ENCODE measurements at places on chromosomes 4 and X.

DNA sequence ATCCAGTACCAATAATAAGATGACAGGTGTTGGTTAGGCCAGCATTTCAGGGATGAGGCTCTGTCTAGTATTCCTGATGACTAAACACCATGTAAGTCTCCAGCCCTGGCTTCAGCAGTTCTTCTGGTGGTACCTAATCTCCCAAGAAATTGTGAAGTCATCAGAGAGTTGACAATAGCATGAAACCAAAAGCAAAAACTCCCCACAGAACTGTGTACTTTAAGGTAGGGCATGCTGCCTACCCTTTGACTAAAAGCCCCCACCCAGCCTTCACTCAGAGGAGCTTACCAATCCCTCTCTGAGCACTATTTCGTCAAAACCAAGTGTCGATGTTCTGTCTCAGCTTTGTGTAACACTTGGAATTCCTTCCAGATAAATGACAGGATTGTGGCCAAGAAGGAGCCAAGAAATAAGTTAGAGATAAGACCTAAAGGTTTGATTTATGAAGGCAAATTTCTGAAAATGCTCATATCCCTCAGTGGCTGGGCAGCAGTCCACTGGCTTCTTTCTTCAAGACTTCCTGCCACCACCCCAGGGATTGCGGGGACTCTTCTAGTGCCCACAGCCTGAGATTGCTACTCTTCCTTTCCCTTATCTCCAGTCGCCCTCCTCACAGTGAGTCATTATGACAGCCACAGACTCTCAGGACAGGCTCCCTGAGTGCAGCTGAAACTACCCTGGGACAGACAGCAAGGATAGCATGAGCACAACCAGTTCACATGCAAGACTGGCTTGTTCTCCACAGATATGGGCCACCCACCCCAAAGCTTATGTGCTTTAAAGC lies 67.3 kb upstream of the LHFPL1 start:
- DNase-seq = no peak

DNA sequence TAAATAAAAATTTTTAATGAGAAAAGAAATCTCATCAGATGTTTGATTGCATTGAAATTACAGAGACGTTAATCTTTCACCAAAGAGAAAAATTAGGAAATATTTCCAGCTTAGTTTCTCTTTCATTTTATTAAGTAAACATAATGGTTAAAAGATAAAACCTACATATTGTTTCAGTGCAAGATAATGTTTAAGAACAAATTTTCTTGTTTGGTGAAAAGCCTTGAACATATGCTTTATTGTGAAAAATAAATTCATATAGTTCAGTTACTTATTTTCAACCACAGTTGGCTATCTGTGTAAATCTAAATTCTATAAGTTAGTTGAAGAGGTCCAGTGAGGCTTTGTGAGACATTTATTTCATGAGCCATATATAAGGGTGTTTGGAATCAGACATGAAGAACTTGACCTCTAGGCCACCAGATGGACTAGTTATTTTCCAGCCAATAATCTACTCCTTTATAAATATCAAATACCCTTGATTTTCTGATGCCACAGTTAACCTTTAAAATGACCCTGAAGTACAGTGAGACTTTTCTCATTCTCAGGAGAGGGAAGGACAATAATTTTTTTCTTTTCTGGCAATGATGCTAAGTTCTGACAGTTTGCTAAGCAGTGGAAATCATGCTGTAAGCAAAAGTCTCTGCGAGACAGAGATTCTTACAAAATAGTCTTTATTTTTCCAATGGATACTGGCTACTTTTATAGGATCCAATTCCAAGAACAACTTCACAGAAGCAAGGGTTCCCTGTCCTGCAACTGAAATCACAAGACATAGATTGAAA lies 2.5 kb downstream of the ARSJ start:
- DNase-seq = no peak

DNA sequence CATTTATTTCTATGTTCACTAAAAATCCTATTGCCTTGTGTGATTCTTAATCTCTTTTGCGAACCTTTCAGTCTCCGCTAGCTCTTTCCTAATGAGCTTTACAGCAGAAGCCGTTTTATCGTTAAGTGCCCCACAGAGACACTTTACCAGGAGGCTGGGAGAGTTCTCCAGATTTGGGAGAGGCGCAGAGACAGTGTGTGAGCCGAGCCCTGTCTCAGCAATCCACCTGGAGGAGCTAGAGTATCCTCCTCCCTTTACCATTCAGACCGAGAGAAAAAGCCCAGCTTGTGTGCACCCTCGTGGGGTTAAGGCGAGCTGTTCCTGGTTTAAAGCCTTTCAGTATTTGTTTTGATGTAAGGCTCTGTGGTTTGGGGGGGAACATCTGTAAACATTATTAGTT lies 54.9 kb upstream of the MTM1 start:
- DNase-seq = no peak

DNA sequence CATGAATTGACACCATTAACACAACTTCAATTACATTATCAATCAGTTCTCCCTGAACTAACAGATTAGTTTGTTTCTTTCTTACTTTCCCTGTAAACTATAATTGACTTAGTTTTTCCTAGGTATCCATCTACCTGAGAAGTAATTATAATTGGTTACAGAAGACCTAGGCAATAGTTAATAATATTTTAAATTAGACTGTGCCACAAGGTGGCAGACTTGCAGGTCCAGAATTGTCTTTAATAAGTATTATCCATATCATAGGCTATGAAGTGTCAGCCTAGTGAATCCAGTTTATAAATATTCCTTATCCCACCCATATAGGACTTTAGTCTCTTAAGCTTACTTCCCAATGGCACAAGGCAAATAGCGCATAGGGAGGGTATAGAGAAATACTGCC lies 48.9 kb upstream of the FAM47B start:
- no peak for DNase-seq

GRCh38 chr4:23775694-23776093 lies 114.2 kb downstream of the PPARGC1A start:
- no peak for DNase-seq

DNA sequence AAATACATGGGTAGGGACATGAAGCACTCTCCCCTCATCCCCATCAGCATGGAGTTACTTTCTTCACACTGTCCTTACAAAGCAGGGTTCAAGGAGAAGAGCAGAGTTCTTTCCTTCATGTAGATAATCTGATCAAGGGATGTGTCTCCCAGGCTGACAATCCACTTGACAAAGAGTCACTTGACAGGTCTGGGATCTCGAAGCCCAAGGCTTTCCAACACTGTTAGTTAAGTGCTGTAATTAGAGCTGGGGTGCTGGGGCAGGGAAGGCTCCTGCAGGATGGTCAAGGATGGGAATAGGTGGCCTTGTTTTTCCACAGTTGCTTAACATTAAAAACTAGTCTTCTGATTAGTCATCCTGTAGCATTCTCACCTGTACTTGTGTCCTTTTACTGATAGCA lies 38.0 kb downstream of the CCNG2 start:
- DNase-seq = no peak

GRCh38 chrX:117969328-117969727 lies 147.3 kb downstream of the KLHL13 start:
- no peak for DNase-seq

DNA sequence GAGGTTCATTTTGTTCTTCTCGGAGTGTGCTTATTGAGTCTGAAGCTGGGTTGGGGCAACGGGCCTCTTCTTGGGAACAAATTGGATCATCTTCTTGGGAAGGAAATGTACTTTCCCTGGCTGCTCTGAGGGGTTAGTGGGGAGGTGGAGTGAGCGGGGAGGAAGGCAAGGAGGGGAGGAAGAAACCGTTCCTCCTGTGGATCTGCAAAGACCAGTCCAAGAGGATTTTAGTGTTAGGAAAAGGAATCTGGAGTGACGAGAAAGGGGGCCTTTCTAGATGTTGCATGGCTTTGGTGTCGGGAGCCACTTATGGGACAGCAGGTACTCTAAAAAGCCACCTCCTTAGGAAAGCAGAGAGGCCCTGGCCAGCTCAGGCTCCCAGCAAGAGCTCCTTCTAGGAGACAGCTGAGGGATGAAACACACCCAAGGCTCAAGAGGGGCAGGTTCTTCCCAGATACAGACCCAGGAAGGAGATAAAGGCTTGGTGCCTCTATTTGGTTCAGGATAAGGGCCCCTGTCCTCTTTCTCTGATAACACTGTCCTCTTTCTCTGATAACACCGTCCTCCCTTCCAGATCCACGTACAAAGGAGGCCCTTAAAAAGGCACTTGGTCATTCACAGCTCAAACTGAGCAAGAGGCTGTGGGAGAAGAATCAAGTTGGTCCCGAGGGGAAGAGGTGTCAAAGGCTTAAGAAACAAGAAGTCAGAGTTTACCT lies 451 bp downstream of the SOD3 start:
- DNase-seq = no peak

DNA sequence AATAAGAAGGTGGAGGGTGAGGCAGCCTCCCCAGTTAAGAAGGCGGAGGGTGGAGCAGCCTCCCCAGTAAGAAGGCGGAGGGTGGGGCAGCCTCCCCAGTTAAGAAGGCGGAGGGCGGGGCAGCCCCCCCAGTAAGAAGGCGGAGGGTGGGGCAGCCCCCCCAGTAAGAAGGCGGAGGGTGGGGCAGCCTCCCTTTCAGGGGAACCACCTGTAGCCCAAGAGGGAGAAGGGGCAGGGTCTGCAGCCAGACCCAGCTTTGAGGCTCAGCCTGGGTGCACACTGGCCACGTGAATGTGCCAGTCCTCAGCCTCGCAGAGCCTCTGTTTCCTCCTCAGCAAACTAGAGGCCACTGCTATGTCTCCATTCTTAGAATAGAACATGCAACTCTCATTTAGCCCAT lies 52.6 kb downstream of the HMX1 start:
- no peak for DNase-seq

- no peak for DNase-seq
Observed at GRCh38 chrX:131881194-131881593, 141.9 kb upstream of the STK26 start.

- peak; percentile 80 for DNase-seq
Observed at GRCh38 chr4:141275834-141276233, 55.1 kb downstream of the ZNF330 start.
